ENCODE measurements at places on chromosomes 1 and 21. TPM values are rescaled to one million over a fixed set of nuclear protein-coding genes. Genes with fewer than 3 reads are reported as not detected.

DNA sequence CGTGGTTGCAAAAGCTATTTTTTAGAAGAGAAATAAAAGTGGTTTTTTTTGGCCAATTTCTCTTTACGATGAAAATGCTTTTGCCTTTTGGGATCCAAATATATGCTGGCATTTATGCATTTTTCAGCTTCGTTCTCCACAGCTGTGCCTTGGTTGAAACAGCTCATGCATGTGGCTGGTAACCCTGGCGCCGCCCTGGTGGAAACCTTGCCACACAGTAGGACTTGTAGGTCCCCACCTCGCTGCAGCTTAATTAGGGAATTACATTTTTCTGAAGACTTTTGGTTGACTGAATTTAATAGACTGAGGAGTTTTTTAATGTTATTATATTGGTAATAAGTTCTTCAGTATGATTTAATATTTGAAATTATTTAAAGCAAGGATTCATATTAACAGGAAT, 12.7 kb upstream of the PCP4 start:
- H3K4me1 ChIP-seq: no peaks in the 10 kb centered on the region
- H3K4me3 ChIP-seq: no peak overlapping the region
- no peaks in the 10 kb centered on the region for H3K36me3 ChIP-seq
- H3K27ac ChIP-seq: no peak overlapping the region
- no peaks in the 10 kb centered on the region for H3K27me3 ChIP-seq
- DNase-seq: no peak

DNA sequence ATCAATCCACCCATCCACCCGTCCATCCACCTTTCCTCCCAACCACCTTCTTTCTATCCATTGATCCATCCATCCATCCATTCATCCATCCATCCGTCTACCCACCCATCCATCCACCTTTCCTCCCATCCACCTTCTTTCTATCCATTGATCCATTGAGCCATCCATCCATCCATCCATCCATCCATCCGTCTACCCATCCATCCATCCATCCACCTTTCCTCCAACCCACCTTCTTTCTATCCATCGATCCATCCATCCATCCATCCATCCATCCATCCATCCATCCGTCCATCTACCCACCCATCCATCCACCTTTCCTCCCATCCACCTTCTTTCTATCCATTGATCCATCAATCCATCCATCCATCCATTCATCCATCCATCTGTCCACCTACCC, 5.1 kb upstream of the EDN2 start:
- no peak overlapping the region for H3K4me3 ChIP-seq
- no peaks in the 10 kb centered on the region for H3K4me1 ChIP-seq
- no peaks in the 10 kb centered on the region for H3K36me3 ChIP-seq

DNA sequence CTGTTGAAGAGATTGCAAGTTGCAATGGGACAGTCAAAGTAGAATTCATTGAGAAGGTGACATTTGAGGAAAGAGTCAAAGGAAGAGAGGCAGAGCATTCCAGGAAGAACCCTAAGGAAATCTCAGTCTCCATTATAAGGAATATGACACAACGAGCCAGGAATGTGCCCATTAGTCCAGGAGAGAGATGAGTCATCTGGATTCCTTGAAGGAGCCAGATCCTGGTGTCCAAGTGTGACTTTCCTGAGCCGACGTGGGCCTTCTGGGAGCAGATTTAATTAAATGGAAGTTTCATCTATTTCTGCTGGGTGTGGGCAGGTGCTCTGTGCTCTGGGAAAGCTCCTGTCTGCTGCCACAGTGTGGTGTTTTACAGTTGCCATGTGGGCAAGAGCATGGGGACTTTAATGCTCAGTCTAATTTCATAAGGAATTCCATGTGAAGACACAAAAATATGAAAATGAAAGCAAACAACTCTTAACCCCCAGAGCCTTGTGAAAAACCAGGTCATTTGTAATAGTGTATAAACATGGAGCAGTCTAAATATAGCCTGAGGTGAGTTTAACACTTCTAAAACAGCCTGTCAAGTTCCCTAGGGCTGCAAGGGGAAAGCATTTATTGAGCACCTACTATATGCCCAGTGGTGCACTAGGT, 111.4 kb upstream of the ARTN start:
- peak; percentile 42 for DNase-seq
- no peaks in the 10 kb centered on the region for H3K27me3 ChIP-seq
- H3K27ac ChIP-seq: no peak overlapping the region

DNA sequence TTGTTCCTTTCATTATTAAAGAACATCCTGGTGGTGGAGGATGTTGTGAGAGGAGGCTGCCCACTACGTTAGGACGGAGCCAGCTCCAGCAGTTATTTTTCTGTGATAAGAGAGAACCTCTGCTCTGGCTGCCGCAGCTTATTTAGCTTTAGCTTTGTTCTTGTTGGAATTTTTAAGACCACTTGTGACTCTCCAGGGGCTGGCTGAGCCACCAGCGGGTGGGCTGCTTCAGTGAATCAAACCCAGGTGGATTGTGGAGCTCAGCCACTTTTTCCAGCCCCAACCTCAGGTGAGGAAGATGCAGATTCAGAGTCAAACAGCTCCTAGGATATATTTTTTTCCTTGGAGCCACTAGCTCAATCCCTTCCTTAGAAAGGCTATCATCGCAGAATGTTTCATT, 83.1 kb upstream of the CTTNBP2NL start:
- H3K4me1 ChIP-seq: peaks cover 18% of the 10 kb centered on the region
- no peak overlapping the region for H3K4me3 ChIP-seq
- no peak for DNase-seq
- no peaks in the 10 kb centered on the region for H3K27me3 ChIP-seq

Gene SEMA4A
- total RNA-seq: 1.8 TPM

- H3K36me3 ChIP-seq: peaks cover 5% of the 10 kb centered on the region
- no peaks in the 10 kb centered on the region for H3K27me3 ChIP-seq
- no peak overlapping the region for H3K4me3 ChIP-seq
- no peak overlapping the region for H3K27ac ChIP-seq
- H3K4me1 ChIP-seq: no peaks in the 10 kb centered on the region
Observed at GRCh38 chr1:220056374-220056773, 10.1 kb upstream of the EPRS1 start.

GRCh38 chr1:110174961-110175360, 24.7 kb downstream of the SLC6A17 start:
- DNase-seq: no peak
- H3K36me3 ChIP-seq: no peaks in the 10 kb centered on the region
- H3K27ac ChIP-seq: no peak overlapping the region
- H3K4me1 ChIP-seq: no peaks in the 10 kb centered on the region
- H3K4me3 ChIP-seq: no peak overlapping the region

DNA sequence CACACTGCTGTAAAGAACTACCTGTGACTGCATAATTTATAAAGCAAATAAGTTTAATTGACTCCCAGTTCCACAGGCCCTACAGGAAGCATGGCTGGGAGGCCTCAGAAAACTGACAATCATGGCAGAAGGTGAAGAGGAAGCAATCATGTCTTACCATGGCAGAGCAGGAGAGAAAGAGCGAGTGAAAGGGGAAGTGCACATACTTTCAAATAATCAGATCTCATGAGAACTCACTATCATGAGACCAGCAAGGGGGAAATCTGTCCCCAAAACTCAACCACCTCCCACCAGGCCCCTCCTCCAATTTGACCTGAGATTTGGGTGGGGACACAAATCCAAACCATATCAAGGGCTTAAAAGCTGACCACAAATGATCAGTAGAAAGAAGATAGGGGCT, 493.2 kb downstream of the PTPRC start:
- H3K27ac ChIP-seq: no peak overlapping the region
- H3K36me3 ChIP-seq: no peaks in the 10 kb centered on the region
- H3K27me3 ChIP-seq: no peaks in the 10 kb centered on the region
- H3K4me1 ChIP-seq: no peaks in the 10 kb centered on the region
- DNase-seq: no peak
- no peak overlapping the region for H3K4me3 ChIP-seq

- H3K36me3 ChIP-seq: no peaks in the 10 kb centered on the region
- H3K4me3 ChIP-seq: no peak overlapping the region
- no peak for DNase-seq
- no peaks in the 10 kb centered on the region for H3K27me3 ChIP-seq
Observed at GRCh38 chr1:178595491-178595890, 82.6 kb downstream of the TEX35 start.

DNA sequence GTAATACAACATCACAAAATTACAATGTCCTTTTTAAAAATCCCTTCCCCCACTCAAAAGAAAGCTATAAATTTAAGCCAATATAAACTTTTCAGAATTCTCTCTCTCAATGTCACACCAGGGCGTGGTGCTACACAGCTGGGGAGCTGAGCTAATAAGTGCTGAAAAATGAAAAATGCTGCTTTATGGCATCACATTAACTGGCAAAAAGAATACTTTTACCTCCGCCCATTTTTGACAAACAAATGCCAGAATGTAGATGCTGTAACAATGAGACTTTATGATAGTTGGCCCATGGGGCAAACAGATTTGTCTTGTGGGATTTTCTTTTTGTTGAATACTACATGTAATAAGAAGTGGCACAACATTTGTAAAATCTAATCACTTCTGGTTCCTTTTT, 12.7 kb upstream of the LYPLAL1 start:
- no peaks in the 10 kb centered on the region for H3K27me3 ChIP-seq
- no peak overlapping the region for H3K4me3 ChIP-seq
- H3K27ac ChIP-seq: no peak overlapping the region
- no peak for DNase-seq
- no peaks in the 10 kb centered on the region for H3K4me1 ChIP-seq

Gene INAVA
- total RNA-seq: not detected

- H3K27ac ChIP-seq: no peak overlapping the region
- no peak overlapping the region for H3K4me3 ChIP-seq
- no peak for DNase-seq
- H3K4me1 ChIP-seq: no peaks in the 10 kb centered on the region
- no peaks in the 10 kb centered on the region for H3K36me3 ChIP-seq
Observed at GRCh38 chr1:224528900-224529299, 87.2 kb upstream of the CNIH3 start.

All from tibial nerve (tissue), 4 donors.